ENCODE measurements at places on chromosomes 12 and 14. TPM values are rescaled to one million over a fixed set of nuclear protein-coding genes. Genes with fewer than 3 reads are reported as not detected.

DNA sequence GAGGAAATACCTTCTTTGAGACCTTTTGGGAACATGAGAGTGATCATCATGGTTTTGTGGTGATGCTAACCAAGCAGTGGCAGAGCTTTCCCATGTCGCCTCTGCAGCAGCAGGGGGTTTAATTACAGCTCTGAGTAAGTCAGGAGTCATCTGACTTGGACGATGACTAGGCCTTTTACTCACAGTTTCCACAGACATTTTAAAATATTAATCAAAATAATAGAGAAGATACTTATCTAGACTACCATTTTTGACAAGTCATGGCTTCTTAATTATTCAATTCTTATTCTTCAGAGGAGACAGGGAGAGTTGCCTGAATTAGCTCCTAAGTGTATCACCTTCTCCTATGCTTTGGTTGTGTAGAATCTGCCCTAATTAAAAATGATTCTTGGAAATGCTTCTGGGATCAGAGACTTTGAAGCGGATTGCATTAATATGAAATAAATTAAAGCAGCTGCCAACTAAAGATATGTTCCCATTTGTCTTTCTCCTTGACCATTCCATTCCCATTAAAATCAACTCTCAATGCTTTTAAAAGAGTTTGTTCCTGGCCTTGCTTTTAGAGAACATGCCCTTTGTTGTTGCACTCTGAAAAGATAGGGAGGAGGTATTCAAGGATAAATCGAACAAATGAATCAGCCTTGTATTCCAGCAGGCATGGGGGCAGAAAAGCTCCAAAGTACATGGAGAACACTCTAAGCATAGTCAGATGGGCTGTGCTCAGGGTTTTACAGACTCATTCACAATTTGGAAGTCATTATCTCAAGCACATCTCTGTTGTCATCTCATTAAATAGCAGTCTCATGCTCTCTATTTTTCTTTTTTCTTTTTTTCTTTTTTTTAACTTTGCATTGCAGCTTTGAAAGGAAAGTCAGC, 7.7 kb upstream of the IFNG-AS1 start:
- no peak for DNase-seq

DNA sequence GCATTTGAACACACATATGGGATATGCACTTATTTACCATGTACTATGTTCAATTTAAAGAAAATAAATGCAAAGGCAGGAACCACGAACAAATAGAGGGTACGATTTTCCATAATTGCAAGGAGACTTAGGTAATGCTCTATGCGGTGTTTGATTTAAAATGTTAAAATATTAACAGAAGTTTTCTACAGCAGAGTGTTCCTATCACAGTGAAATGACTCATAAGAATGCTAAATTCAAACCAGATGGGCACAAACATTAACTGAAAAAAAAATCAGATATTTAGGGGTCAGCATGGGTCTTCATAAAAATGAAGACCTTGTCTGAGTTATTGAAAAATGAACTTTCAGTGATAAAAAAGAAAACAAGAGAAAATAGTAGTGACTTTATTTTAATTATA, 65.4 kb downstream of the LLPH start:
- DNase-seq, result no peak

DNA sequence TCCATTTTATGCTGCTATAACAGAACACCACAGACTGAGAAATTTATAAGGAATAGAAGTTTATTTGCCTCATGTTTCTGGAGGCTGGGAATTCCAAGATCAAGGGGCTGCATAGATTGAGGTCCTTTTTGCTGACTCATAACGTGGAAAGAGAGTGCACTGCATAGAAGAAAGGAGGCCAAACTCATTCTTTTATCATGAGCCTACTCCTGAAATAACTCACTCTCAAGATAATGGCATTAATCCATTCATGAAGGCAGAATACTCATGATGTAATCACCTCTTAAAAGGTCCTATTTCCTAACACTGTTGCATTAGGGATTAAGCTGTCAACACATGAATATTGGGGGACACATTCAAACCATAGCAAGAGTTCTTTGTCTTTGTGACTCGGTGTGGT, 60.0 kb upstream of the FBXO33 start:
- no peak for DNase-seq

DNA sequence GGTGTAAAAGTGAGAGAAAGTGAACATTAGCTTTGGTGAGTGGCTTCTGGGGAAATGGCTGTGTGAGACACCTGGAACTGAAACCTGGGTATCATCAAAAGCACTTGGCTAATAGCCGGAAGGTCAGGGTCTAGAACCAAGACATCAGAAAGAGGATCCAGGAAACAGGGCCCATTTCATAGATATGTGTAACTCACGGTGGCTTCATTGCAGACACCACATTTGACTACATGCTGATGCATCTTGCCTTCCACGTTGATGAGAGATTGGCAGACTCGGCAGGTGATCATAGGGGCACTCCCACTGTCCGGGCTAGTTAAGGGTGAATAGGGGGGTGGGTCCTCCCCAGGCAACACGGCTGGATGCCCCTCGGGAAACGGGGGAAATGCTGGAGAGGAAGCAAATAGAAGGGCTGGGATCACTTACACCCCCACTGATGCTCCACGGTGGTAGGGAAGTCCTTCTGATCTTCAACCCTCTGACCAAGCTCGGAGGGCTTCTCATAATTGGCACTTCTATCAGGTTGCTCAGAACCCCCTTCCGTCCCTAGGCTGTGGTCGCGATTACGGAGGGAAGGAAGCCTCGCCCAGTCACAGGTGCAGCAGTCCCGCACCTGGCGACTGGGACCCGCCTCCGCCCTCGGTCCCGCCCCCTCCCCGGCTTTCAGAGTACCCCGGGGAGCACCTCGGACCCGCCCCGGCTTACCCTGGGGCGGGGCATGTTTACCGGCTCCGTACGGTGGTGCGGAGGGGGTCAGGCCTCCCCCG, 593 bp downstream of the PIP4P1 start:
- DNase-seq, result no peak

DNA sequence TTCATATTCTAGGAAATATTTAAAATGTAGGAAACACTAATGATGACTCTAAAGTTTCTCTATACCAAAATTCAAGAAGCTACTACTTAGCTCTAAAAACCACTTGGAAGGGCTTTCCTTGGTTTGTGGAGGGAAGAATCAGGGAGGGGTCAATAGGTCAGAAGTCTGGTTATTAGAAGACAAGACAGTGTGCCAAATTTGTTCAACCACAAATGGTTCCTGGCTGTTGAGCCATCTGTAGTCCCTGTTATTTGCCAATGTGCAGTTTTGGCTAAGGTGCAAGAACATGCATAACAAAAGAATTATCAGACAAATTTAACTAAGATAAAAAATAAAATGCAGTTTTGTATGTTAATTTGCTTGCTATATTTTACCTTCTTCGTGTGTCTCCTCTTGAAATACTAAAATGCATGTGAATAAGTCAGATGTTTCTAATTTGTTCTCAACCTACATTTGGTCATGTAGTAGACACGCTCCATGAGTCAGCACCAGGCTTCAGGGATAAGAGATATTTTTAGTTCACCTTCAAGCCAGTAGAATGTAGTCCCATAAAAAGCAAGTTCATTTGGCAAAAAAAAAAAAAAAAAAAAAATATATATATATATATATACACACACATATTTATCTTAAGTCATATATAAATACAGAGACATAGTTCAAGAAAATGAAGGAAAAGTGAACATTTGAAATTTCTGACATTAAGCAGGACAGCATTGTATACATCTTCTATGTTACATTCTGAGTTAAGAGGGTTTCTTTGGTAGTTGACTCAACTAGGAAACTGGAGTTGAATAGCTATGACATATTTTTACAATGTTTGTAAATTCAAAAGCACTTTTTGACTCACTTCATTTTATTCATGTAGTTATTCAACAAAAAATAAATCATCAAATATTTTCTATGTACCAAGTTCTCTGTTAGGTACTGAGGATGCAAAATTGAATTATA, 123.3 kb downstream of the KCNC2 start:
- DNase-seq, result no peak

Gene FAM90A1
- 0.21 TPM for total RNA-seq

Gene GPN3
- 17.5 TPM for total RNA-seq

Gene HOXC5
- not detected for total RNA-seq

Gene NOVA1
- total RNA-seq, result 24.1 TPM

Measured in uterus (tissue), 4 donors.